ENCODE measurements at places on chromosomes 7 and 10.
A peak's percentile ranks its signal among the peaks of the same experiment; 100 is the strongest.

DNA sequence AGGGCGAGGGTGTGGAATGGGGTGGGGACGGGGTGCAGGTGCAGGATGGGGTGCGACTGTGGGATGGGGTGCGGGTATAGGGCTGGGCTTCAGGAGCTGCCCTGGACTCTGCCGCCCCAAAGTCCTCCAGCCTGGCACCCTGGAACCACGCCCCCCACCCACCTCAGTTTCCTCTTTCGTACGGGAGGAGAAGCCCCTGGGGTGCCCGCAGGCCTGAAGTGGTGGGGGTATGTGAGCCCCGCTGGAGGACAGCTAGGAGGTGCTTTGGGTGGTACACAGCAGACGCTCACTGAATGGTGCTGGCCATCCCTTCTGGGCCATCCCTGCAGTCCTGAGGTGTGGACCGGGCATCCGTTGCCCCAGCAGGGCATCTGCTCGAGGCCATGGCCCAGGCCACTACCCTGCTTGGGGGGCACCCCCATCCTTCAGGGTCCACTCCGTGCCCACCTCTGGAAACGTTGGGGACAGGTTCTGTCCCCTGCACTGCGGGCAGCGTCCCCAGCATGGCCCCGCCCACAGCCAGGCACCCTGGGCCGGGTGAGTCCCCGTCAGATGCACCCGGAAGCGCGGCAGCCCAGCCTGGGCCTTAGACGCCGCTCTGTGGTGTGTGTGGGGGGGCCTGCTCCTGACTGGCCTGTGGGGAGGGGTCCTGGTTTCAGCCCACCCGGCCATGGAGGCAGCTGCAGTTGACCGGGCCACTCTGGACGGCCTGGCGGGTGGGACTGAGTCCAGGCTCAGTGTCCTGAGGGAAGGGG, 41.6 kb downstream of the UNCX start:
- DNase-seq, result no peak

DNA sequence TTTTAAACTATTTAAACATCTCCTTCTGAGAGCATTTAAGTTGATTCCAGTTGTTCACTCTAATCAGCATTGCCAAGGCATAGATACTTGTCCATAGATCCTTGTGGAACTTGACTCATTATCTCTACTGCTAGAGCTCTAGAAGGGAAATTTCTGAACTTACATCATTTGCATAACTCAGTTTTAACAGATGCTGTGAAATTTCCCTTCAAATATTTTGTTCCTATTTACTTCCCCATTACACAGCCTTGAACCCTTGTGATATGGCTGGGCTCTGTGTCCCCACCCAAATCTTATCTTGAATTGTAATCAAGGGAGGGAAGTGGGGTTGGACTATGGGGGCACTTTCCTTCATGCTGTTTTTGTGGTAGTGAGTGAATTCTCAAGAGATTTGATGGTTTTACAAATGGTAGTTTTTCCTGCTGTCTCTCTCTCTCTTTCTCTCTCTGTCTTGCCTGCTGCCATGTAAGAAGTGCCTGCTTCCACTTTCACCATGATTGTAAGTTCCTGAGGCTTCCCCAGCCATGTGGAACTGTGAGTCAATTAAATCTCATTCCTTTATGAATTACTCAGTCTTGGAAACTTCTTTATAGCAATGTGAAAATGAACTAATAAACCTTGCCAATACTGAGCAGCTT, 25.4 kb downstream of the INSIG1 start:
- DNase-seq, result no peak

- no peak for DNase-seq
Observed at GRCh38 chr7:69095649-69096048, 502.6 kb upstream of the AUTS2 start.

- no peak for DNase-seq
Observed at GRCh38 chr10:124357561-124357885, 61.2 kb downstream of the OAT start.

DNA sequence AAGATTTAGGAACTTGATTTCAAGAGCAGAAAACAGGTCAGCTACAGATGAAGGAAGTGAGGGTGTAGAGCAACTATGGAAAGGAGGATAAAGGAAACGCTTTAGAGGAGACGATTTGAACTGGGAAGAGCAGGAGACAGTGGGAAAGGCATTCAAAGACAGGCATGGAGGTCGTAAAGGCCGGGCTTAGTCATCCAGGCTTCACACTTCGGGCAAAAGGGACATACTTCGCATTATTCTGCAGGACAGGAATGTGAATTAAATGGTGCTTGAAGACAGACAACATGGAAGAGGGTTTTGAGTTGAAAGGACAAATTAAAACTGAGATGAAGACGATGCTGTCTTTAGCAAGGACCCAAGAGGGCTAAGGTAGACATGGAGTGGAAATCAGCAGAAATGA, 8.1 kb downstream of the FAM171A1 start:
- DNase-seq, result no peak

DNA sequence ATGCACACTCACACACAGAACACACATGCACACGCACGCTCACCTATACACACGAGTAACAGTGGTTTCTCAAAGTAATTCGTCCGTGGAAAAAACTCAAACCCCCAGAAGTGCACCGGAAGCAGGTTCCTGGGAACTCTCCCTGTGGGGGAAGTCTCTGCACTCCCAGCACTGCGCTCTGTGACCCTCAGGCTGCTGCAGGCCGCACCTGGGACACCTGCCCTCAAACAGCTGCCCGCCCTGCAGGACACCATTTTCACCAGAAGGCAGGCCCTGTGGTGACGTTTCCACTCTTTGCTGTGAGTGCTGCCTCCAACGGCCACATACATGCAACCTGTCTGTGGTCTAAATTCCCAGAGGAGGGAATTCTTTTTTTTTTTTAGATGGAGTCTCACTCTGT, 21.3 kb downstream of the YKT6 start:
- DNase-seq, result no peak

GRCh38 chr10:72887043-72887442, 6.5 kb upstream of the OIT3 start:
- no peak for DNase-seq

DNA sequence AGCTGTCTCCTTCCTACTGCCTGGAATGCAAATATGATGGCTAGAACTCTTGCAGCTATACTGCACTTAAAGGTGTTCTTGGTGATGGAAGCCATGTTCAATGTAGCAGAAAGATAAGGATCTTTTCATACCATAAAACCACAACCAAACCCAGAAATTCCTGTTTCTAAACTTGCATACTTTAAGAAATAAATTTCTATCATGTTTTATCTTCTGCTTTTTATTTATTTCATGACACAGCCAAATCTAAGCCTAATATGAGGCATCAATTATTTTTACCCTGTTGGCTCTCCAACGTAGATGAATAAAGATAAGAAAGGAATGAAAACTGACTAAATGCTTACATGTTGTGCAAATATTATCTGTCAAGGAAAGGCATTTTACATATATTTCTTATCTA, 224.1 kb downstream of the DOCK4 start:
- DNase-seq, result no peak

DNA sequence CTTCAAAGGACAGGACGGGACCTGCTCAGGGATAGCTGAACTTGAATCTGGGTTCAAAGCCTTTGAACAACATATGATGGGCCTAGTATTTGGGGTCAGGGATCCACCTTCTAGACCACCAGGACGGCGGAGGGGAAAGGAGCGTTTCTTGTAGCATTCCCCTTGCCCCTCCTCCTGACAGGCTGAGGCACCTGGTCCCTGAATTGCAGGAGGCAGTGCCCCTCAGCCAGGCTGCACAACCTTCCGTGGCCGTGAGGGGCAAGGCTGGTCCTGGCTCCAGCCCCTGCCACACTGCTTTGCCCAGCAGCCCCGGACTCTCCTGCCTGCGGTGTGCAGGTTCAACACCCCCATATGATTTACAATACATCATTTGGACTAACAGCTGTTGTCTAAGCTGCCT, 58.1 kb downstream of the INSIG1 start:
- DNase-seq, result no peak

DNA sequence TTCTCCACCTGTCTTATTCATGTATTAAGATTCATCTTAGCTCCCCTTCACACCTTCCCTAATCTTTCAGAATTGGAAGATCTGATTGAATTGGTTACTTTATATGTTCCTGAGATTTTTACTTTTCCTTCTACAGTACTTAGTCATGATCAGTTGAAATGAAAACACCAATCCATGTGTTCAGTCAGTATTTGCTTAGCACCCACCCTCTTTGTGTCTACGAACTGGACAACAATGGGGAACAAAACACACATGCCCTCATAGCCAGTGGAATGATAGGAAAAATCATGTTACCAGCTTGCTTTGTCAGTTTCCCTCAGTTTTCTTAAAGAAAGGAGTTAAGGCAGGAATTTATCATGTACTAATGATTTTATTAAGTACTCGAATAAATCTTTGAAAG, 2.0 kb downstream of the MASTL start:
- DNase-seq, result peak; percentile 18

DNA sequence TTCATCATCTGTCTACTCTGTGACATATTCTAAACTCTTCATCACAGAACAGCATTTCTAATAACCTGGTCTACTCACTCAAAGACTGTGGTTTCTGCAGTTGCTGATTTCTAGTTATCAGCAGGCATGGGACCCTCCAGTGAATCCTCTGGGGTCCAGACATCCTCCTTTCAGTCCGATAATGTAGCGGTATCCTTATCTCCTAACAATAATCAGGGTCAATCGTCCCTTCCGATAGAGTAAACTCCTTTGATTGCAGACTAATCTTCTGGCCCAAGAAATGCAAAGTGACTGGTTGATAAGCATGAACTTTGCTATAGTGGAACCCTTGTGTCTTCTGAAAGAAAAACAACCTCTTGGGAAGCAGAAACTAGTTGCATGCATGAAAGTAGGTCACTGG, 1209.8 kb upstream of the CELF2 start:
- no peak for DNase-seq

GRCh38 chr7:22113041-22113440, 167.3 kb upstream of the CDCA7L start:
- DNase-seq, result no peak

GRCh38 chr7:43625453-43625852, 42.5 kb downstream of the STK17A start:
- DNase-seq, result peak; percentile 23

DNA sequence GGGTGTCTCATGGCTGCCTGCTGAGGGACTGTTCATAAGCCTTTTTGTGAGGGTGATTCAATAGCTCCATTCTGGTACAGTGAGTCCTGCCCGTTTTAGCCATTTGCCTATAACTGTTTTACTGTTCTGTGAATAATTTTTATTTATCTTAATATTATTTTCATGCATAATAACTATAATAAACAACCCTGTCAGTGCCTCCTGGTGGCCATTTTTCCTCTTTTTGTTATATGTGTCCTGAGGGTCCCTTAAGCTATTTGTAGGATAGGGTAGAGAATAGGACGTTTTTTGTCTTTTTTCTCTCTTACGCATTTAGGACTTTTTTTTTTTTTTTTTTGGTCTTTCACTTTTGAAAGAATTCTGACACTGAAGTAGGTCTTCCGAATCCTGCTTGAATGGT, 2.9 kb downstream of the C1QL3 start:
- DNase-seq, result no peak

DNA sequence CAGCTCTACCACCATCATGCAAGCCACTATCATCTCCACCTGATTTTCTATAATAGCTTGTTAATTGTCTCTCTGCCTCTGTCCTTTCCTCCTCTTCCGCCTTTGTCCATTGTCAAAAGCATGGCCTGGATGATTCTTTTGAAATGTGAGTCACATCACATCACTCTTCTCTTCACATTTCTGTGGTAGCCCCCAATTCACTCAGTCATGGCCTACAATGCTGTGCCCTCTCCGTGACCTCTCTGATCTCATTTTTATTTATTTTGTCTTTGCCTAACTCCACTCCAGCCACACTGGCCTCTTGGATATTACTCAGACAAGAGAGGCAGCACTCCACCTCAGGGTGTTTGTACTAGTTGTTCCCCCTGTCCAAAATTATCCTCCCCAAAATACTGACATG, 4.9 kb upstream of the ABCB4 start:
- no peak for DNase-seq

DNA sequence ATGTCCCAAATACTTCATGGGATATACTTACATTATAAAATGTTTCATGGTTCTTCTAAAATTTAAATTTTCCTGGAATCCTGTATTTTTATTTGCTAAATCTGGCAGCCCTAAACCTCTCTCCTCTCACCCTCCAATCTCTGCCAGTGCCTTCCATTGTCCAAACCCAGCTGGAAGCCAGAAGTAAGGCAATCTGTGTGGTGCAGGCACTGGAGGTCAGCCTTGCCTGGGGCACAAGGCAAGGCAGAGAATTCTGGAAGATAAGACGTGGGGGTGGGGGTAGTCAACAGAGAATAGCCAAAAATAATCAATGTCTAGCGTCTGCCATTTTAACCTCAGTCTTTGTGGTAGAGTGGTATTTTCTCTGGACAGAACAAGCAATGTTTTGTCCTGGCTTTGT, 381.7 kb downstream of the GPAM start:
- DNase-seq, result no peak

GRCh38 chr10:86635402-86635801, 18.9 kb upstream of the OPN4 start:
- DNase-seq, result no peak

- no peak for DNase-seq
Observed at GRCh38 chr7:126016722-126017121, 1087.1 kb upstream of the POT1 start.

DNA sequence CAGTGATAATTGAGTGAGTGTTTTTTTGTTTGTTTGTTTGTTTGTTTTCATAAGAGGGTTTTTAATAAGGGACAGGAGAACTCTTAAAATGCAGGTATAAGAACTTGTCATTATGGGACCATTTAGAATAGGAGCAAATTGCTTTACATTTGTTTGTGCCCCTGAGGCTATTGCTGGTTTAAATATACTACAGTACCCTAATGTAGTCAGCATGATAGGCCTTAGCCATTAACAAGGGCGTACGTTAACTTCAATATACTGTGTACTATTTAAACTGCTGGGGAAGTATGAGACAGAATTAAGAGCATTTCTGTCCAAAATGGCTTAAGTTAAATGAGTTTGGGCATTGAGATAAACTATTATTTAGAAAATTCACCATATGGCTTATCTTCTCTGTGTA, 26.2 kb downstream of the PRKAR2B start:
- DNase-seq, result no peak

GRCh38 chr7:8386926-8387550, 46.4 kb upstream of the NXPH1 start:
- peak; percentile 72 for DNase-seq

DNA sequence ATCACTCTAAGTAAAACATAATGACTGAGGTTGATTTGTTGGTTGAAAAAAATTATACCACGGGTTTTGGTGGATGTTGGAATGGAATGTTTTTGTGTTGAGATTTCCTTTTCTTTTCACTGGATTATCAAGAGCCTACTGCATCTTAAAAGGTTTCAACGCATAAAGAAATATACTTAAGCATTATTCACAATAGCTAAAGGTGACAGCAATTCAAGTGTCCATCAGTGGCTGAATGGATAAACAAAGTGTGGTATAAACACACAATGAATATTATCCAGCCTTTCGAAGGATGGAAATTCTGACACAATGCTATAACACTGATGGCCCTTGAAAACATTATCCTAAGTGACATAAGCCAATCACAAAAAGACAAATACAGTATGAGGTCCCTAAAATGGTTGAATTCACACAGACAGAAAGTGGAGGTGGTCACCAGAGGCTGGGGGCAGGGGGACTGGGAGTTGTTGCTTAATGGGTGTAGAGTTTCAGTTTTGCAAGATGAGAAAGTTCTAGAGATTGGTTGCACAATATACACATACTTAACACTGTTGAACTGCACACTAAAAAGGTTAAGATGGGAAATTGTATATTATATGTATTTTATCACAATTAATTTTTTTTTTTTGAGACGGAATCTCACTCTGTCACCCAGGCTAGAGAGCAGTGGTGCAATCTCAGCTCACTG, 122.3 kb downstream of the NRP1 start:
- DNase-seq, result no peak

GRCh38 chr7:5769571-5769970, 11.9 kb downstream of the RNF216 start:
- DNase-seq, result no peak
